ENCODE measurements at places on chromosomes 2 and 18.

- DNase-seq, result no peak
These were observed 47.5 kb downstream of the ZFP36L2 start for GRCh38 chr2:43178602-43179542.

- no peak for DNase-seq
These were observed 2.1 kb downstream of the FZD5 start for GRCh38 chr2:207767461-207768167.

DNA sequence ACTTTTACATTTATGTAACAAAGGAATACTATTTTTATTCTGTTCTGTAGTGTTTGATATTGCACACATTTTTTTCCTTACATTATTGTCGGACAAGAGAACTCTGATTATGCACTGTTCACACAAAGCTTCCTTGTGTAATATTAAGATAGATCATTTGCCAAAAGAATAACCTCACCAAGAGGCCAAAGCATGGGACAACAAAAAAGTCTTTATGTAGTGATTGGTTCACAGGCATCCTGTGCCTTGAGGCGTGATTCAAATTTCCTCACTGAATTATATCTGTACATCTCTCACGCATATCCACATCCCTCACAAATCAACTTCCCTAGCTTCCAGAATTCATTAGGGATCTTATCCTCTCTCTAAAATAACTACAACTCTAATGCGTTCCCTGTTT is 642.7 kb downstream of the NR4A2 start:
- DNase-seq, result no peak

DNA sequence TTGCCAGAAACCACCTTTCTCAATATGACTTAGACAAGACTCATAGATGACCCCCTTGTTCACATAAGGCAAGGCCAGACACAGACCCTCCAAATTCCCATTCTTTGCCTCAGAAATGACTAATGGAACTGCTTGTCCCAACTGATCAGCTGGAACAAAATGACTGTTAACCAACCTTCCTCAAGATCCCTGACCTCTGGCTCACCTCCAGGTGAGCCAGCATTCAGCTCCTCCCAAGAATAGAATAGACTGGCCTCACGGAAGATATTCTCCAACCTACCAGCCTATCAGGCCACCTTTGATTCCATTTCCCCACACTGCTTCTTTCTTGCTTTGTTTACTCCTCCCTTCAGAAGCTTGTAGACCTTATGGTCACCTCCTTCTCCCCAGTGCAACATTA is 195.7 kb upstream of the VWC2L start:
- DNase-seq, result no peak

DNA sequence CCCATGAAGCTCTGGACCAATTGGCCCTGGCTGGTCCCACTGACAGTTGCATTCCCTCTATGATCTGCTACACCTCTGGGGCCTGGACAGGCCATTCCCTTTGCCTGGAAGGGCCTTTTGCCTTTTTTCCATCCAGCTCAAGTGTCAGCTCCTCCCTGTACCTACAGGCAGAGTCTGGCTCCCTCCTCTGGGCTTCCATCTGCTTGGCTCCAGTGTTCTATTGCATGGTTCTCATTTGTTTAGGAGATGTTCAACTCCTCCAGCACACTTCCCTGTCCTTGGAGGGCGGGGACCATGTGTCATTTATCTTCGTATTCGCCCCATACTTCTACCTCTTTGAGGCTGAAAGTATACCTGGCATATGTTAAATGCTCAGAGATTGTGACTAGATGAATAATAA is 61.1 kb downstream of the PRKCE start:
- DNase-seq, result no peak

DNA sequence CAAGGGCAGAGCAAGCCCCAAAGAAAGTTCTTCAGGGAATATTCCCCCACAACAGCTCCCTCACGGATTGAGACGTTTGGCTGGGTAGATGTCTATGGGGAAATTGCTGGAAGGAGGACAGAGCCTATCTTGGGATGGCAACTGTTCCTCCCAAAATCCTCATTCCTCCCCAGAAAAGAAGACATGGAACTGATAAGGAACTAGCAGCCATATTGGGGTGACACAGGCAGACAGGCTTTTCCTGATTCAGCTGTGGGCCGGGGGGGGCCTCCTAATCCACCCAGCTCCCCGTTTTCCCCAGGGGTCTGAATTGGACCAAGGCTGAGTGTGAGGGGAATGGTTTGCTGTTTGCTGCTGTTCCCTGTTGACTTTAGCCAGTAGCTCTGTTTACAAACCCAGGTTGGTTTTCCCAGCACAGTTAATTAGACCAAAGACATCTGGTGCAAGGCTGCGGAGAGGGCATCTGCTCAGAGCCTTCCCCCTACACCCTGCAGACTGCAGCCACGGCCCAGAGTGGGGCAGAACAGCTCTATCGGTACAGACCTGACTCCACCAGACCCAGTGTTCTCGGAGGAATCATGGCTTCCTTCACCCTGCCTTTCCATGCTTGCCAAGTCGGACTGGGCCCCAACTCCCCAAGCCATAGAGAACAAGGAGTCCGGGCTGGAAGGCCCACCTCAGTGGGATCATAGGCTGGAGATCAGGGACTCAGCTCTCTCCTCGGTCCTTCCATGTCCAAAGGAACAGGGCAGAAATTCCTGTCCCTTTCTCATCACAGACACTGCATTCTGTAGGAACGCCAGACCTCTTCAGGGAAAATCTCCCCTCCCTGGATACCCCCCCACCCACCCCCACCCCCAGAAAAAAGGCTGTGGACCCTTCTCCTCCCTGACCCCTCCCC is 1.7 kb upstream of the PKDCC start:
- DNase-seq, result no peak

DNA sequence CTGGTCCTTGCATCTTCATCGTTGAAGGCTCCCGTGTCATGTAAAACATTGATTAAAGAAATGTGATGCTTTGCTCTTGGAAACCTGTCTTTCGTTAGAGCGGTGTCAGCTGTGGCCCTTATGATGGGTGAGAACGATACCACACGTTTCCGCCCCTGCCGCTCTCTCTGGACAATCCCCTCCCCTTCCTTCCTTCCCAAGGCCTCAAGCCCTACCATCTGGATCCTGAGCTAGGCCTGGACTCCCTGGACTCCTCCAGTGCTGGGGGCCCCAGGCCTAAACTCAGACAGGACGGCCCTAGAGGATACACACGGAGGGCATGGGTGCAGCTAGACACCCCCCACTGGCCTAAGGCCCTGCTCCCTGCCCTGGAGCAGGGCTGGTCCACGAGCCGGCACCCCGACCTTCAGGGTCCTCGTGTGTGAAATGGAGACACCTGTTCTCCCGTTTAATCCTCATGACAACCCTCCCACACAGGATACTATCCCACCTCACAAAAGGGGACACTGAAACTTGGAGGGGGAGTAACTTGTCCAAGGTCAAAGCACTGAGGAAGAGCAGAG is 13.2 kb downstream of the BIN1 start:
- no peak for DNase-seq

GRCh38 chr18:10669441-10670100 is 143.7 kb downstream of the NAPG start:
- DNase-seq, result no peak

DNA sequence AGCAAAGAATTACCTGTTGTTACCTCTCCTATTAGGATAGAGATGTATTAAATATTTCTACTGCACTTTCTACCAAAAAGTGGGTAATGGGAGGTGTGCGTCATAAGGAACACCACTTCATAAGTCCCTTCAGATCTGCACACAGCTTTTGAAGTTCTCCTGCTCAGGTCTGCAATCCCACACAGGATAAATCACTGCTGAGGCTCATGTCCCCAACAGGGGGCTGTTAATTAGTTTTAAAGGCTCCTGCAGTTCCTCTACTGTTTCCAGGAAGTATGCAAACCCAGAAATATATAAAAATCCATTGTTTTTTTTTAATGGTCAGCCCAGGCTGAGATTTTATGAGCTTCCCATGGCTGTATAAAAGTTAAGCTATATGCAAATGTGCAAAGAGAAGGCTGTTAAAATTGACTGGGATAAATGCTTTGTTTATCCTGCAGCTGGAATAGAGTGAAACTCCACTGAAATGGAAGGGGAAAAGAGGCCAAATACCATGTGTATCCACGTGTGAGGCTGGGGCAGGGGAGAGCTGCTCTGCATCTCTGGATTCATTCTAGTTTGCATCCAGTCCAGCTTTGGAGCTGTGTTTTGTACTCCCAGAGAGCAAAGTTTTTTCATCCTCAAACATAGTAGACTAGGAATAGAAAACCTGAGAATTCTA is 903.7 kb downstream of the TDRD15 start:
- no peak for DNase-seq

DNA sequence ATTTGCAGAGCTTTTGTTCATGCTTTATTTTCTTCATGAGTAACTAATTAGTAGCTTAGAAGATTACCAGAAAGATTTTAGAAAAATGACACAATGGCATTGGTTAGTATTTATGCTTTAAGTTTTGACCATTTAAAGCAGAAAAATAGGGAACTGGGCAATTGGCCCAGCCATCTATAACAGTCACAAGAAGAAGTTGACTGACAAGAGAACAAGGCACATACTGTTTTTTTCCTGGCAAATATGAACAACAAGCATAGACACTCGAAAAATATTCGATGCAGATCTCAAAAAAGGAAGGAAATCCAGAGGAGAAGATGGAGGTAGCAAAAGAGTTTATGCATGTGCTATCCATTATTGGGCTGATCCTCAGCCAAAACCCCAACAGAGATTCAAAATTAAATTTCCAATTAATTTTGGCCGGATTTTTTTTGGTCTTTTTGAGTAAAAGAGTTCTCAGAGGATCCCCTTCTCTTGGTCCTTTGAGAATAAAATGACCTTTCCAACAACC is 200.8 kb upstream of the SLC35G4 start:
- no peak for DNase-seq

DNA sequence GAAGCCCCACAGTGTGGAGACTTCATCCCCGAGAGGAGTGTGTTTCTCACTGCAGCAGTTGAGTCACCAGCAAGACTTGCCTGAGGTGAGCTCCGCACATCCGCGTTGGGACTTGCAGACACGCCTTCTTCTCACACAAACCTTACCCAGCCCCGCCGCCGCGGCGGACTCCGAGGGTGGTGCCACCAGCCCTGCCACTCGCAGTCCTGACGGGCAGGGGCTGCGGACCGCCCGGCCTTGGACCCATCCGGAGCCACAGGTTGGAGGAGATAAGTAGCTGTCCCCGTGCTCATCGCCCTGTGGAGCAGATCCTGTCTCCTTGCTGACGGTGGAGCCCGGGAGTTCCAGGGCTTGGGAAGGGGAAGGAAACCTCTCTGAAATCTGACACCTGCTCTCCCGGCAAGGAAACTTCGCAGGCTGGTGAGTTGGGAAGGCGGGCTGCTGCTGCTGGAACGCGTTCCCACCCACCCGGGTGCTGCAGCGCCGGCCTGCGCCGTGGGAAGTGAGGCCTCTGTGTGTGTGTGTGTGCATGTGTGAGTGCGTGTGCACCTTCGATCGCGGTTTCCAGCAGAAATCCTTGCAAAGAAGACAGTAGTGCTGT is at the start of gene RAB27B:
Gene RAB27B, plus strand, starts transcription at position 197 of the 601 bp plus-strand sequence. CDS start 49,109 bp downstream, outside the sequence.
- peak; percentile 65 for DNase-seq

DNA sequence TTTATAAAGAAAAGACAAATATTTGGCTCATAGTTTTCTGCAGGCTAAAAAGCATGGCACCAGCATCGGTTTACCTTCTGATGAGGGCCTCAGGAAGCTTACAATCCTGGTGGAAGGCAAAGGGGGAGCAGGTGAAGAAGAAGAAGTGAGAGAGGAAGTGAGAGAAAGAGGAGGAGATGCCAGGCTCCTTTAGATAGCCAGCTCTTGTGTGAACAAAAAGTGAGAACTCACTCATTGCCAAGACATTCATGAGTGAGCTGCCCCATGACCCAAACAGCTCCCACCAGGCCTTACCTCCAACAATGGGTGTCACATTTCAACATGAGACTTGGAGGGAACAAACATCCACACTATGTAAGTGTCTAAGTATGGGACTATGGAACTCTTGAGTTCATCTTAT is 14.3 kb downstream of the CCDC150 start:
- DNase-seq, result no peak

DNA sequence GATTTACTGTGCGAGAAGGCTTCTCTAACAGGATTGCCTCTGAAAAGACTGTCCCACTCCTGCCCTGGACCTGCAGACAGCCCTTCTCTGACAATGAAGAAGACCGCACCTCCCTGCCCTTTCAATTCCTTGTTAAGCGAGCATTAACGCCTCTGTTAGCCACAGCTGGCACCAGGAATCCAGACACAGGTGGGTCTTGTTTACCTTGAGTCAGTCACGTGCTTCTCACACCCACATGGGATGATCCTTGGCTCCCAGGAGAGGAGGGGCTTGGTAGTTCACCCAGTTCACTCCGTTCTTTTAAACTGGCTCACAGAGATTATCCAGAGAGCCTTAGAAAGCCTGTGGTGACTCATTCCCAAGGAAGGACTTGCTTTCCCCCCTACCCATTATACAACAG is 410.5 kb upstream of the MEIS1 start:
- DNase-seq, result no peak

DNA sequence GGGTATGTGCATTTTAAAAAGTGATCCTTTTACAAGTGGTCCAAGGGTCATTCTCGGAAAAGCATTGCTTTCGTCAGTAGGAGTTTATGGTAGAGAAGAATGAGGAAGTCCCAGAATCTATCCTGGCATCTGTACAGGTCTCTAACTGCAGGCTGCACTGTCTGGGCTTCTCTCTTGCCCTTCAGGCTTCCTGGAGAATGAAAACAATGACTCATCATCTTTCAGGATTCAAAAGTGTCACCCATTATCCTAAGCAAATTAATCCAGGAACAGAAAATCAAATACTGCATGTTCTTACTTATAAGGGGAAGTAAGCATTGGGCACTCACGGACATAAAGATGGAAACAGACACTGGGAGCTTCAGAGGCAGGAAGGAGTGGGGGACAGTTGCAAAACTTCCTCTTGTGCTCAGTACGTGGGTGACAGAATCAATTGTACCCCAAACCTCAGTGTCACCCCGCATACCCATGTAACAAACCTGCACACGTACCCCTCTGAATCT is 60.2 kb upstream of the TXNDC2 start:
- no peak for DNase-seq

DNA sequence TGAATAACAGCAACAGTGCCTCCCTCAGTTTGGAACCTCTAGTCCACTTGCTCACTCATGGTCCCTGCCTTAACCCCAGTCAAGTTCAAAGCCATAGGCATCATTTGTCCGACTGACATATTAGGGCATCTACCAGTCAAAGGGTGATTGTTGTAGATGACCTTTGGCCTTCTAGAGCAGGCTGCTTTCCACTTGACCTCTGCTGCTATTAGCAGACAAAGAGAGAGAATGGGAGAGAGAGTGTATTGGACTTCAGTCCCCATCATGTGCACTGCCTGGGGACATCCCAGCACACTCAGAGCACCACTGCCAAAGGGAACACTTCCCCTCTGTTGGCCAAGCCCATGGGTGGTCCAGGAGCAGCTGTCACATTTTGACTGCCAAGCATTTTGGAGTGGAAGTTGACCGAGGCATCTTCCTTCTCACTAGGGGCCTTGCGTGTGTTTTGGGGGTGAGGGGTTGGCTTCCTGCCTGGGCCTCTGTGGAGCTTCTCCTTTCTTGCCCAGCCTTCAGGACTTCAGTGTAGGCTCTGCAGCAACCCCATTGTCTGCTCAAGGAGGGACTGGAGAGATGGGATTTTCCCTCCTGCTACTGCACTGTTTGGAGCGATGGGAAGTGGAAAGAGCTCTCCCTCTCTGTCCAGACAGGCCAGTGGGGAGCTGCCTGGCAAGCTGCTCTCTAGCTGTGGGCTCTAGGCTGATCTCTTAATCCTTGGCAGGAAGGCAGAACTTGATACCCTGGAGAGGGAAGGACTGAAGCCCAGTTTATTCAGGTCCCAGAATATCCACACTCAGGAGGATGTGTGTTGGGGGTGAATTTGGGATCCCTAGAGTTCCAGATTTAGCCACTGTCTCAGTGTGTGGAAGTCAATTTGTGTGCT is 68.1 kb downstream of the TMEM247 start:
- DNase-seq, result no peak
